ENCODE measurements at places on chromosomes 6 and 20. TPM values are rescaled to one million over a fixed set of nuclear protein-coding genes. Genes with fewer than 3 reads are reported as not detected.

The KCNK15 gene
- total RNA-seq, result 4.5 TPM

The SEMG1 gene
- total RNA-seq, result not detected

The SCGN gene
- not detected for total RNA-seq

The MAS1 gene
- 0.29 TPM for total RNA-seq

The C20orf204 gene
- 0.83 TPM for total RNA-seq

The ZNF334 gene
- total RNA-seq, result 3.1 TPM

The MUC22 gene
- not detected for total RNA-seq

The VSTM2L gene
- 6.4 TPM for total RNA-seq

- no peak for DNase-seq
Measured at GRCh38 chr6:90790058-90790457, 203.2 kb upstream of the MAP3K7 start.

GRCh38 chr6:95321126-95321525, 256.2 kb upstream of the MANEA start:
- DNase-seq, result no peak

DNA sequence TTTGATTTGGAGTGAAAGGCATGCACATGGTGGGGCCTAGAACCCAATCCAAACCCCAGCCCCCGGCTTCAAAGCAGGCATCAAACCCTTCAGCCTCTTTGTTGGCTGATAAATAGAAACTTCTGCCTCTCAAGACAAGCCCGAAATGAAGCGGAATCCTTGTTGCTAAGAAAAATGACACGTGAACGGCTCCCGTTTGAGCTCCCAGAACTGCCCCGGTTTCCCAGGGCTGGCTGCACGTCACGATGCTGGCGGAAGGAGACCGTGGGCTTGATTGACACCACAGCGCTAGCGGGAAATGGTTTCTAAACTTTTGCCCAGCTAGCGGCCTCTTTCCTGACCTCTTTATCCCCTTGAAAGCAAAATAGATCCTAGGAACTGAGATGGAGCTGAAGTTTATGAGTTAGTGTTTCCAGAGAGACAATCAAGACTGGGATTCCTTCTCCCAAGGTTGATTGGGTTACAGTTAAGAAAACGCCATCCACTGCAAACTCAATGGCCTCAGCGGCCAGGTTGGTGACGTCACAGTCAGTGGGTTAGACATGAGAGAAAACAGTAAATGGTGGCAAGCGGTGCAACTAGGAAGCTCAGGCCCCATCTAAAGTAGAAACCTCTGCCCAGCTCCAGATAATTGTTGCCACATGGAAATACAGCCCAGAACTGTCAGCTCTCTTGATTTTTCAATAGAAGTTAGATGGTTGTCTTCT, 117.0 kb downstream of the ANKRD60 start:
- no peak for DNase-seq

GRCh38 chr20:22430154-22430745, 154.1 kb downstream of the FOXA2 start:
- no peak for DNase-seq

GRCh38 chr6:82145926-82146452, 101.6 kb downstream of the IBTK start:
- no peak for DNase-seq

DNA sequence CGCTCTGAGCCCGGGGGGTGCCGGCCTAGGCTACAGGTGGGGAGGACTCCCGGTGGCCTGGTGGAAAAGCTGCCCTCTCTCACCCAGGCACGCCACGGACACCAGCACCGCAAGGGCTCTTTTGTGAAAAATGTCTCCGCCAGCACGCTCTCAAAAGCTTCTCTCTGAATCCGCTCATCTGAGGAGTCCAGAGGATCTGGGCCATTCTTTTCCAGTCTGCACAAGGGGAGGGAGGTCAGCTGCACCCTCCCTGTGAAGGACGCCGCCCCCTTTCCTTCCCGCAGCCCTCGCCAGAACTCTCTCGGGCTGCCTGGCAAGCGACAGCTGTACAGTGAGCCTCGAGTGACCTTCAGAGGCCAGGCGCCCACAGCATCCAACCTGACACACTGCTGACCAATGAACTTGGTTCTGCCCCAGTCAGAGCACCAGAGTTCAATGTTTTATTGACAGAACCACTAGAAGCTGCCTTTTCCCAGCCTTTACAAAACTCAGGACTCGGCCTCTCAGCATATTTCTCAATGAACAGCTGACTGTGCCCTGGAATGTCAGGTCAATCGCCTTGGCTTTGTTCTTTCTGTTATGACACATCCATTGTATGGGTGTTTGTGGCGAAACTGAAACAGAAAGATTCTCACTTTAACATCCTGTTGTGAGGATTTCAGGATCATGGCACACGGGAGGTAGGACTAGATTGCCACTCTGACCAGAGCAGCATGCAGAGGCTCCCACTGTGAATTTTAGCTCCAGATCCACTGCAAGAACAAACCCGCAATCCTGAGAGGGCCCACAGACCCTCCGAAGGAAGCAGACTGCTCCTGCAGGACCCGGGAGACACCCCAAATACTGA, 26.7 kb downstream of the SERPINB9 start:
- DNase-seq, result peak; percentile 90

- no peak for DNase-seq
Measured at GRCh38 chr6:73145690-73146089, 79.6 kb downstream of the KHDC1L start.

- DNase-seq, result no peak
Measured at GRCh38 chr6:111922454-111923297, 49.4 kb upstream of the FYN start.

DNA sequence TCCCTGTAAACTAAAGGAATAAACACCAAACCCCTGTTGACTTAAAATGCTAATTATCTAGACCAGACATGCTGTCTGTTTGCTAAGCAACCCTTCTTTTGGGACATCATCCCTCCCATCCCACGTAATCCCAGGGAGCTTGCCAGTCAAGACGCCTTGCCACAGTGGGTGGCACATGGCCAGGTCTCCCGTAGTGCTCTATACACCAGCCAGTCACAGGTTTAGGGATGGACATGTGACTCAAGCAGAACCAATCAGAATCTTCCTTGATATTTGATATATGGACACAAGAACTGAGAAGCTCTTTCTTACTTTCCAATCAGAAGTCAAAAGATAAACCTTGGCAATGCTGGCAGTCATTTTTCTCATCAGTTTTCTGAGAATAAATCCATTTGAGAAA, 60.0 kb downstream of the CNKSR3 start:
- no peak for DNase-seq

All from posterior vena cava (tissue), 2 donors.